ENCODE measurements at places on chromosomes 2 and 18.

GRCh38 chr2:10080536-10081304, 509 bp upstream of the CYS1 start:
- DNase-seq: no peak

GRCh38 chr2:26848336-26849055, 564 bp downstream of the DPYSL5 start:
- no peak for DNase-seq

DNA sequence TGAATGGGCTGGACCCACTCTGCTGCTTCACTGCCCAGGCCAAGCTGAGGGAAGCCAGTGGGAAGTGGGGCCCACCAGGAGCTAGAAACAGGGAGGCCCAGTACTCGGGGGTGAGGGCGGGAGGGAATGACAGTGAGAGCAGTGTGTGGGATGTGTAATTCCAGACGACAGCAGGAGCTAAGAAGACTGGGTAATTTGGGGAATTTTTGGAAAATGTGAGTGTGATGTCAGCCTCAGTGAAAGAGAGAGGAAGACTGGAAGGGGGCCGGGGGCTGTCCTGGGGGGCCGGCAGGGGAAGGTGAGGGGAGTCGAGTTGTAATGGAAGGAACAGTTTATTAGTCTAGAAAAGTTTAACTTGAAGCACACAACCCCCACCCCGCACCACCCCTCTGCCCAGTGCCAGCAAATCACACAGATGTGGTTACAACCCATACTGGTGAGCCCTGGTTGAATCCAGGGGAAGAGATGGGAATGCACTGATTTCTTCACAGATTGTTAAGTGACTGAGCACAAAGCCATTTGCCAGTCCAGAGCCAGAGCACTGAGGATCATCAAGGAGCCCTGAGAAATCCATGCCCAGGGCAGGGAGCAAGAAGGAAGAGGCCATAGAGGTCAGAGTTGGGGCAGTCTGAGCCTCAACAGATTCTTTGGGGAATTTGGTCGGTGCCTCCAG, 76.7 kb upstream of the PKDCC start:
- DNase-seq: no peak

GRCh38 chr2:25330273-25330672, 11.5 kb downstream of the DNMT3A start:
- no peak for DNase-seq

GRCh38 chr2:218605432-218605831, 2.3 kb upstream of the PLCD4 start:
- DNase-seq: no peak

GRCh38 chr2:18925296-18925695, 335.9 kb upstream of the NT5C1B start:
- no peak for DNase-seq

- DNase-seq: no peak
These were observed 207.5 kb upstream of the FOSL2 start for GRCh38 chr2:28185153-28185552.

GRCh38 chr18:28485918-28486317, 309.0 kb upstream of the CDH2 start:
- DNase-seq: no peak

- DNase-seq: no peak
These were observed 67.8 kb upstream of the LMAN1 start for GRCh38 chr18:59426855-59427254.

DNA sequence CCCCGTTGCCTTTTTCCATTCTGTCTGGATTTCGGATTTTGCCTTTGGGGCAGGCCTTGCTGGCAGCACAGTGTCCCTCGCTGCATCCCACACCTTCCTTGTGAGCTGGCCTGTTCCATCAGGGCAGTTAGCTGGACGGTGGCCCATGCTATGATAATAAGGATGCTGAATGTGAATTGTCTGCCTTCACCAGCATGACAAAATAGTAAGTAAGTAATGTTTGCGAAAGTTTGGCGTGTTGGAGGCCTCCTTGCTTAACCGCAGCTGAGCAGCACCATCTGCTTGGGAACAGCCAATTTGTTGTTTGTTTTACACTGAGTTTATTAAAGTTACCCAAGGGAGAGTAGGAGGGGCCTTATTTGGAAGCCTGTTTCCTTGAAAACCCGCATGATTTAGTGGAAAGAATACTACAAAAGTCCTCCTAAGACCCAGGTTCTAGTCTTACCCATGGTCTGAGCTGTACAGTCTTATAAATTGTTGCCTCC, 469.7 kb upstream of the FANCL start:
- no peak for DNase-seq

- no peak for DNase-seq
These were observed 98.5 kb downstream of the MYOM1 start for GRCh38 chr18:3121259-3121658.

DNA sequence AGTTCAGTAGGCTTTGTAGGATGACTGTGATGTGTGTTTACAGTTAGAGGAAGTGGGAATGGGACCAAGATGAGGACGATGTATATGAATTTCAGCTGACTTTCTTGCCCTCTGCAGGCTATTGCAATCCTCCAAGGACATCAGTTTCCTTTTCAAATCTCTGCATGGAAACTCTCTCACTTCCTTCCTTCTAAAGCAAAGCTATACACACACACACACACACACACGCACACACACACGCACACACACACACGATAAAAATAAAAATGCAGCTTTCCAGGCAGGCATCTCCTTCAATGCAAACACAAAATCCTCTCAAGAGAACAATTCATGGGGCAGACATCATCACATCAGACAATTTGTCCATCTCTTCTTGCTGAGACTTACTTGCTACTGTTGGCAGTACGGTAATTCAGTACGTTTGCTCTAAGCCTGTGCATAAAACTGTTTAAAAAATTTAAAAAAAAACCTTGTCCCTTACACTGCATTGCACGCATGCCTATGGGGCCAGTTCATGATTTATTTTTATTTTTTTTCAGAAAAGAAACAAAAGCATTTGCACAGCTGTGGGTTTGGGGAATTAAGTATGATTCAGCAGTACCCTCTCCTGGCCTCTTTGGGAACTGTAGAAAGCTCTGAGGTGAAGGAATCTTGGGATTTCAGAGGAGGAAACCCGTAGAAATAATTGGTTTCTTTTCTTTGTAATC, 27.1 kb upstream of the ICOS start:
- no peak for DNase-seq

DNA sequence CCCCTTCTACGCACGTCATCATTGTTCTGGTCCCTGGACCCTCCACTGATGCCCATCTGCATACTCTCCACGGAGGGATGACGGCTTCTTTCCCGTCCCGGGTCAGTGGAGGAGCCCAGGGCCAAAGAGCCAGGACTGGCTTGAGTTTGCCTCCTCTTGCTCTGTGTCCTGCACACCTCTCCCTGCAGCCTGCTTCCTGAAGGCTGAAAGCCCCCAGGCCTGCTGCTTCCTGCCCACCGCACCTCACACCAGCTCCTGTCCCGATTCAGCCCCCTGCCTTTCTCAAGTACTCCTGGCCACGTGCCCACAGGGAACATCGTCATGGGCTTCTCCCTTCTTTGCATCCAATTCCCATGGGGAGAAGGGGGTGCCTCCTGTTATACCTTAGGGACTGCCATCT, 7.1 kb downstream of the ADCY3 start:
- no peak for DNase-seq

- no peak for DNase-seq
These were observed 46.8 kb upstream of the GAREM2 start for GRCh38 chr2:26126074-26126473.

DNA sequence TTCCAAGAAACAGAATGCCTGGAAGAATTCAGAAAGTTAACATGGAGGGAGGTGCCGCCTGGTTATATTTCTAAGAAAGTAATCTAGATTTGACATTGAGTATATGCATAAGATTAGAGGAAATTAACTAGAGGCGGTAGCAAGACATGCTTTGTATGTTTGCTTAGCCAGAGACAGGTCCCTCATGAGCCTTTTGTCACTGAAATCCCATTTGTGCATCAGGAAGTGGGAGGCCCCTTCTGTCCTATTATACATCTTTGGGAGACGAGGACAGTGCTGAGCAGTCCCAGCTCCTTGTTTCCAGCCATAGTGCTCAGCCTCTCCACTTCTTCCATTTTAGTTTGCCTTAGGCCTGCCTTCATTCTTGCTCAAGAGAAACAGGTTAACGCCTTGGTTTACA, 115.4 kb upstream of the LHCGR start:
- no peak for DNase-seq

DNA sequence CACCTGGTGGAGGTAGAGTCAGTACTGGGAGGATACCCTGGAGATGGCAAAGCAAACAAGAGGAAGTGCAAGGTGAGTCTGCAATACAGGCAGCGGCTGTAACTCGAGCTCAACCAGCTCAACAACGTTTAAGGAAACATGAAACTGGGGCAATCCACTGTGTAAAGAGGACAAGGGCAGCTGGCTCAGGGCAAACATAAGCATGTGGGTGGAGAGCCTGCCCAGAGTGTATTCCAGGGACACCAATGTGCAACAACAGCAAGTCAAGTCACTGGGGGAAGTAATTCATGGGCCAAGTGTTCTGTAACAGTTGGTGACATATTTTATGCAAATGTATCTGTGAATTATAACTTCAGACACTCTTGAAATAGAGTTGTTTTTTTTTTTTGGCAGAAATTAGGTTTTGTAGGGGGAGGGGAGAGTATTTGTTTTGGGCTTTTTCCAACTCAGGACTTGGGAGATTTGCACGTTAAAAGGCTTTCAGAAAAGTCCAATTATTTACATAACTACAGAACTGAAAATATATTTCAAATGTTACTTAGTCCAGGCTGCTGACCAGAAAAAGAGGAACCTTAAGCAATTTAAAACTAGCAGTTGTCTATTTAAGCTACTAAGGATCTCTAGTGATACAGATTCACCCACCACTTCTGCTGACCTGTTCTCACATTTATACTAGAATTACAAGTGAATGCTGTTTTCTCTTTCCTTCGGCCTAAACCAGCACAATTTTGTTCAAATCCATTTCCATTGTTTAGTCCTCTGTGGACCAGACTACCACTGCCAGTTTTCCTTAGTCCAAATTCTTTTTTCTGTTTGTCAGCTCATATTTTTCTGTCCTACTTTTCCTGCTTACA, 18.6 kb downstream of the NRXN1 start:
- no peak for DNase-seq

- DNase-seq: peak; percentile 67
These were observed 184.7 kb downstream of the MREG start for GRCh38 chr2:215828528-215829184.

DNA sequence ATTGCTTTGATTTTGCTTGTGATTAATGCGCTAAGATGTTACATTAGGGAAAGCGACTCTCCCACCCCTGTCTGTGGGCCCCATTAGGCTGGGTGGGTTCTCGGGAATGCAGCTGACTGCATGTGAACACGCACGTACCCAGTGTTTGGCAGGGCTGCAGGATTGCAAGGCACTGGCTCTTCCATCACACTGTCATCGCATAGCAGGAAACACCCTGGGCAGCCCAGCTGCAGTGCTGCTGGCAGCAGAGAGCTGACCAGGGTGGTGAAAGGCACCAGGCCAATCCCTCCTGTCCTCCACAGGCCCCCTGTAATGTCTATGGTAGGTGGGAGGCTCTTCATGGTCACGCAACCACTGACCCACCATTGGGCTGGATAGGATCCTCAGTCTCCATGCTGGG, 34.4 kb upstream of the FZD7 start:
- no peak for DNase-seq

- no peak for DNase-seq
These were observed 142.5 kb upstream of the L3MBTL4 start for GRCh38 chr18:6557057-6557769.

DNA sequence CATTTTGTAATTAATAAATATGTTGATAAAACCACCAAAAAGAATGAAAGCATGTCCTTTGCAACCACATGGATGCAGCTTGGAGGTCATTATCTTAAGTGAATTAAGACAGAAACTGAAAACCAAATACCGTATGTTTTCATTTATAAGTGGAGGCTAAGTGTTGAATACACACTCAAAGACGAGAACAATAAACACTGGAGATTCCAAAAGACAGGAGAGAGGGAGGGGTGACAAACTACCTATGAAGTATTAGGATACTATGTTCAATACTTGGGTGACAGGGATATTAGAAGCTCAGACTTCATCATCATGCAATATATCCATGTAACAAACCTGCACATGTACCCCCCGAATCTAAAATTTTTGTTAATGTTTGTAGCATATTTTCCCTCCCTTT, 7.0 kb downstream of the ERLEC1 start:
- DNase-seq: no peak

- DNase-seq: no peak
These were observed at the start of gene CRYBA2 for GRCh38 chr2:218993345-218994315. CRYBA2 (minus strand) TSS chr2:218993422; CDS start chr2:218993176, 246 bp downstream.

DNA sequence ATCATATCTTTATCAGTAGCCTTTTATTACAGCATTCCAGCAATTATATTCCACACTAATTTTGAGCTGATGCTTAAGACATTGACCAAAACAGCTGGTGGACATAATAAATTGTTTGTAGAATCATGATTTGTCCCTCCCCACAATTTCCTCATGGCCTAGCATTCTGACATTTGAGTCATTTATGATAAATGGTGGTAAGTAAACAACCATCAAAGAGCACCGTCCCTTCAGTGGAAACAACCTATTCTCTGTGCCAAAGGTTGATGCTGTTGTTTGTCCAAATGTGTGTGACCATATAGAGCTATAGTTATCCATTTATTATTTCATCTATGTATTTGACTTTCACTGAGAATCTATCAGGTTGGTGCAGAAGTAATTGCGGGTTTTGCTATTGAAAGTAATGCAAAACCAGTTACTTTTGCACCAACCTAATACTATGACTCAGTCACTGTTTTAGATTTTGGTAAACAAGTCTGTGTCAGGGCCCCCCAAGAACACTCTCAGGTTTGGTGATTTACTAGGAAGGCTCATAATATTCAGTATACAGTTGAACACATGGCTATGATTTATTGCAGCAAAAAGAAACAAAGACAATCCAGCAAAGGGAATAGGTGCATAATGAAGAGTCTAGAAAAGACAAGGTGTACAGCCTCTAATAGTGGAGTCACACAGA, 608.7 kb upstream of the REG3G start:
- DNase-seq: no peak

- DNase-seq: no peak
These were observed 182.2 kb downstream of the FIGN start for GRCh38 chr2:163553601-163554000.

DNA sequence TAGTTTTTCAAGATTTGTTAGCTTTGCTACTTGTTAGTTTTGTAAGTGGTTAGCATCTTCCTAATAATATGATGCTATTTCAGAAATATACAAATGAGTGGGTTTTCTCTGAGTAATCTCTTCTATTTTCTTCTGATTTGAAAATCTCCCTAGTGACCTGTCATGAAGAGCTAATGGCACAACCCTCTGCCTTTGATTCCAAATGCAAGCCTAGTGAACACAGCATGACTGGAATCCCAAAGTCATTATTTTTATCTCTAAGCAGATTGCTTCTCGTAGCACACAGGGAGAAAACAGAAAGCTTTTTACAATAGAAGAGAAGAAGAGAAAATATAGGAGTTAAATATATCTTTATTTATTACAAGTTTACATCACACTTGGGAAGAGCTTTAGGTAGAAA, 295.5 kb downstream of the LRATD1 start:
- no peak for DNase-seq

DNA sequence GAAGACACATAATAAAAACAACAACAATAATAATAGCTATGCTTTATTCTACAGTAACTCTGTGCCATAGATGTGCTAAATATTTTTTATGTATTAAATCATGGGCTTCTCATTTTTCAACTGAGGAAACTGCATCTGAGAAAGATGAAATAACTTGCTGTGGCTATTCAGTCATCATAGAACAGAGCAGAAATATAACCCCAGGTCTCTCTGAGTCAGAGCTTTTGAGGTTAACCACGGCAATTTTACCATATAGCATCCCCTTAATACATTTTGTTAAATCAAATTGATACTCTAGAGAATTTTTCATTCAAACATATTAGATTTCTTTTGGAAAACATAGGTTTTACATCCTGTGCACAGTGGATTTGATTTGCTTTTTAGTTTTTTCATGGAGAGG, 586.6 kb upstream of the KLHL29 start:
- DNase-seq: no peak

GRCh38 chr2:209771474-209772289, at the start of gene UNC80:
UNC80 (plus strand) TSS chr2:209771832; CDS start chr2:209772073, 241 bp downstream.
- DNase-seq: no peak

All from iPS DF 6.9 (cell line).